ENCODE measurements at places on chromosomes 12 and 14. TPM values are rescaled to one million over a fixed set of nuclear protein-coding genes. Genes with fewer than 3 reads are reported as not detected.

DNA sequence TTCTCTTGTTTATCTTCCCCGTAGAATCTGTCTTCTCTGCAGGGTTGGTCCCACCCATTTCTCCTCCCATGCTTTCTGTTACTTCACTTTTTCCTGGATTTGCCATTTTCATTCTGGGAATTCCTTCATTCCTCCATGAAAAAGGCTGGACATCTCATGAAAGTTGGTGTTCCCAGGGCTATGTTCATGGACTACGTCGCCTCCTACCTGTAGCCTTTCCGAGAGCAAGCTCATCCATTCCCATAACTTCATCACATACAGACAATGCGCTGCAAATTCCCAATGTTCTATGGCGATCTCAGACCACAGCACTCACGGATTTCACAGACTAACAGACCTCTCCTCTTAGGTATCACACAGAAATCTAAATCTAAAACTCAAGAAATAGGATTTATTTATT, 217.1 kb downstream of the EXOC5 start:
- DNase-seq = no peak

DNA sequence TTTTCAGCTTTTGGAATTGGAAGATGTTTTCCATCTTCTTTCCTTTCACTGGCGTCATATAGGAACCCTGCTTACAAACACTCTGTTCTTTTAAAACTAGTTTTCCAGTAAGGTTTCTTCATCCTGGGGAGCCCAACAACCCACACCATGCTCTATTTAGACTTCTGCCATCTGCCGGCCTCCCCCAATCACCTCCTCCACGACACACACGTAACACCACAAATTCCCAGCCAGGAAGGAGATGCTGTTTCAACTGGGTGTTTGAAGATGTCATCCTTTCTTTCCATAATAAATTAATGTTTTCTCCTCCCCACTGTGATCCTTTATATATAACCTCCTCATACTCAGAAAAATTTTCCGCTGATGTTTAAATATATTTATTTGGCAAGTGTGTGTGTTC, 231.4 kb upstream of the DDHD1 start:
- DNase-seq = no peak

GRCh38 chr14:92631098-92631497, 117.3 kb downstream of the LGMN start:
- DNase-seq = no peak

DNA sequence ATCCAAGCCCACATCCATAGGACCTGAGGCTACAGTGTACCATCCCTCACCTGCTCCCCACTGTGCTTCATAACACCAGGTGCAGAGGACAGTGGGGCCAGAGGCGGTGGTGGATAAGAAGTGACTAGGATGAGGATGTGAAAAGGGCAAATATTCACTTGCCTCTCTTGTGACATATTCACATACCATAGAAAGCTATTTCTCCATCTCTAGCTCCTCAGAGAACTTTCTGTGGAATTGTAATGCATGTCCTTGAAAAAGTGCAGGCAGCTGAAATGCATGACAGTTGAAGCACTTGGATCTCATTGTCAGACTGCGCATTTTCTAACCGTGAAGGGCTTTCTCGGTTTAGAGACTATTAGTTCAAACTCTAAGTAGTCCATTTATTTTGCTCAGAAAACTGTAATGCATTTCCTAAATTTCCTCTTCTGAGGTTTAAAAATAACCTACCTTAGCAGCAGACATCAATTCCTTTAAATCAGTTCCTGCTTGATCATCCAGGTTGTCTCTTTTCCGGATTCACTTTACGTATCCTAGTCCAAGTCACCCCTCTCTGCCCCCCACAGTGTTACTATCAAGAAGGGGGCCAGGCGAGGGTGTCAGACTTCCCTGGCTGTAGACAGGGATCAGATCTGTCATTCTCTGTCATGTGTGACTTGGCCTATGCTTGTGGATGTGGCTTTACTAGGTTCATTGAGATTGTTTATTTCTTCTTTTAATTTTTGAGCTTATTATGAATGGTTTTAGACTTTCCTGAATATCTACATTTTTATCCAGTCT, 984.0 kb upstream of the TMEM132C start:
- DNase-seq = no peak

The CCNK gene
- total RNA-seq = 18.1 TPM

- DNase-seq = no peak
These were observed 74.4 kb downstream of the PAPLN start for GRCh38 chr14:73311708-73312030.

The REM2 gene
- 1.4 TPM for total RNA-seq

GRCh38 chr14:23861666-23862065, 91.9 kb upstream of the DHRS4 start:
- DNase-seq = no peak

GRCh38 chr14:104826189-104826860, 25.4 kb downstream of the ZBTB42 start:
- DNase-seq = peak; percentile 94

The WIF1 gene
- total RNA-seq = not detected

DNA sequence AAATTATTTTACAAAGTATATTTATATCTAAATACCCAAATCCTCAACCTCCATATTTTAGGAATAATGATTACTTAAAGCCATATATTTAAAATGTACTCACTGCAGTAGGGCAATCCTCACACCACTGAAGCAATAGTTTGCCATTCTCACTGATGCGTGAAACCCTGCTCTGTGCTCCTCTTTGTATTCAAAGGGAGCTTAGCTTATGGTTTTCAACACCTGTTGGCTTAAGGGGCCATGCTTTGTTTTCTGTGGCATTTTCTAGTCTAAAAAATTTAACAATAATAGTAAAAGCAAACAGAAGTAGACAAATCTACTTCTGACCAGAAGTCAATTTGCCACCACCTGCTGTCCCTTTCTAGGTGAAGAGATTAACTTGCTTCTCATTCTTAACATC, 294.6 kb downstream of the FLRT2 start:
- DNase-seq = no peak

- DNase-seq = no peak
These were observed 23.2 kb upstream of the ESRRB start for GRCh38 chr14:76352639-76353281.

The COX8C gene
- total RNA-seq = not detected

- DNase-seq = peak; percentile 58
These were observed 71.9 kb downstream of the NTF3 start for GRCh38 chr12:5503774-5504173.

The KRT73 gene
- not detected for total RNA-seq

The POLR3B gene
- total RNA-seq = 4.3 TPM

GRCh38 chr14:56244138-56244789, 126.1 kb downstream of the PELI2 start:
- DNase-seq = no peak

GRCh38 chr12:46920499-46920898, 94.7 kb upstream of the SLC38A4 start:
- DNase-seq = no peak

Measured in sigmoid colon (tissue), 7 donors.